Fibroblast of the aortic adventitia (primary cell): ENCODE measurements at places on chromosomes 5 and 9.

DNA sequence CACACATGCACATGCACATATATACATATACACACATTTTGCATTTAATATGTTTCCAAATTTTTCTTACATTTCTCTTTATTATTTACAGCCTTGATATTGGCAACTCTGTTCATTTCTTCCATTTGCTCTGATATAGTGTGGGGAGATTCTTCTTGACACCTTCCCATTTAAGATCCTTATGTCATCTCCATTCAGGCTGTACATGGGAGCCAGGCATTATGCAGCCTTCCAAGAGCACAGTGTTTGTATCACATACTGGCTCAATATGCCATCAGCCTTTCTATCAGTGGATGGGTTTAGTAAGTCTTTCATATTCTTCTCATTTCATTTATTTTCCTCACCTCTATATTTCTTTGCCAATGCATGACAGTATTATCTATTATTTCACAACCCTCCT lies 372.3 kb upstream of the FTMT start:
- no peak for DNase-seq

DNA sequence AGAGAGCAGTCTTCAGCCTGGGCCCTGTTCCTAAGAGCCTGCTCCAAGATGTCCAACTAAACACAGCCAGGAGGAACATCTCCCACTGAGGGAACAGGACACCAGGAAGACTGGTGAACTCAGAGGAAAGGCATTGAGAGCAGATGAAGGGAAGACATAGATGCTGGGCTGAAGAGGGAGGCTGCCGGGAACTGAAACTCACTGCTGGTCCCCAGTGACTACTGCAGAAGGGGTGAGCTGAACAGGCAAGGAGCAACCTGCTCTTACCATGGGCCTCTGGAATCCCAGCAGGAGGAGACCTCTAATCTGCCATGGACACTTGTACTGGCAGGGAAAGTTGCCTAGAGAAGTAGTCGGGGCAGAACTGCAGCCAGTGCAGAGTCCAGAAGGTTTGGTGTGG lies 95.7 kb downstream of the TRPM3 start:
- no peak for DNase-seq

GRCh38 chr9:138065287-138065686 lies 187.7 kb downstream of the CACNA1B start:
- DNase-seq = no peak

DNA sequence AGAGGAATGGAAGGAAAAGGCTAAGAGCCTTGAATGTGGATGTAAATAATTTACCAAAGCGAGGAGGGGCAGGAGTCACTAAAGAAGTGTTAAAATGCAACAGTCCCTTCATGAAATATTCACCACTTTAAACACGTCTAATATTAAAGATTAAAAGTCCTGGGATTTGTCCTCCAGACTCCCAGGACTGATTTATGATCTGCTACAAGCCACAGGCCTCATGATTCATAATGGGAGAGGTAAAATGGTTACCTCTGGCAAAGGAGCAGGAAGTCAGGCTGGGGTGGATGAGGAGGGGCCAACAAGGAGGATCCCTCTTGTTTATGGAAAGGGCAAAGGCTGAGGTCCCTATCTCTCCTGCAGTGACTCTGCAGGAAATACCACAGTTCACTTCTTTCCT lies 292.4 kb downstream of the TRIM32 start:
- no peak for DNase-seq

GRCh38 chr5:32812399-32812798 lies 101.3 kb downstream of the NPR3 start:
- DNase-seq = no peak

DNA sequence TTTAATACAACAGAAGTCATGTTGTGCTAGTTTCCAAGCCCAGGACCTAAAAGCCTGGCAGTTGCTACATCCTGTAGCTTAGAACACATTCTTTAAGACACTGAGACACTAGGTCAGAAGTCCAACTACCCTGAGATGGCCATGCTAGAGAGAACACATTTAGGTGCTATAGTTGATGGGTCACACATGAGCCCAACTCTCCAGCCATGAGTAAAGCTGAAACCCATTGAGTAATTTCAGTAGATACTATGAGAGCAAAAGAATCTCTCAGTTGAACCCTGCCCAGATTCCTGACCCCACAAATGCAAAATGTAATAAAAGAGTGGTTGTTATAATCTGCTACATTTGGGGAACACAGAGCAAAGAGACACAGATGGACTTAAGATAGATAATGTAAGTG lies 164.4 kb downstream of the SEMA5A start:
- no peak for DNase-seq

DNA sequence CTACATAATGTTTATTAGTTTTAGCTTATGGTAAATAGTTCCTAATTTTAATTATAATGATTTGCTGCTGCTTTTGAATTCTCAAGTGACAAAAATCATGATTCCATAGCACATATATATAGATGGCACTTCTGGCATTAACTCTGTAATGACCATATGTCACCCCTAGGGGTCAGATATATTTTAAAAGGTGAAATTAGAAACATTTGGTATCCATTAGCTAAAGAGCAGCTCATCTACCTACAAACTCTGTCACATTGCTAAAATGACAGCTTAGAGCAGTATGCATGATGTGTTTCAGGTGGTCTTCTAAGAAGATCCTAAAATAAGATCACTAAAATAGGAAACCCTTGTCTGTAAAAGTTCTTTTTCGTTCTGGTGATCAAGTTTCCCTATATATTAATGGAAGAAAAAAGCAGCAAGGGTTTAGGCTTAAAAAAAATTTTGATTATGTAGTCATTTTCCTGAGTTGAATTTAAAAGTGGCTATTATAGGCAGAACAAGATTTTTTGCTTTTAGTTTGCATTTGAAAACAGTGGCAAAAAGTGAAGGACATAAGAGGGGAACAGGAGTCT lies 157.7 kb upstream of the POU5F2 start:
- no peak for DNase-seq

- no peak for DNase-seq
Measured at GRCh38 chr5:158255609-158256008, 396.7 kb upstream of the CLINT1 start.

DNA sequence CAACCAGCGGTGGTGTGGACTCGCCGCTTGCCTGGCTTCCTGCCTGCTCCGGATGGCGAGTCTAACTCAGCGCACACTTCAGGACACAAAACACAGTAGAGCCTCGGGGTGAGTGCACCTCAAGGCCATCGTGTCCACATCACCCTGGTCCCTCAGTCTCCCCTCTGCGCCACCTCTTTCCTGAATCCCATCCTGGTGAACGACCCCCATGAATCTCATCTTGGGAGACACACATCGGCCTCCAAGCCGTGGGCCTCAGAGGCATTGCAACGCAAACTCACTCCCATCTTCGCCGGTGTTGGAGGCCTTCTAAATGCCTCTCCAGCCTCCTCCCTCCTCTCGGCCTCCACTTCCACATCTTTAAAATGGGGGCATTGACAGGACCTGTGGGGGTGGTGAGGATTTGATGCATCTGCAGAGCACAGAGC lies 124.3 kb downstream of the COL23A1 start:
- DNase-seq = no peak

DNA sequence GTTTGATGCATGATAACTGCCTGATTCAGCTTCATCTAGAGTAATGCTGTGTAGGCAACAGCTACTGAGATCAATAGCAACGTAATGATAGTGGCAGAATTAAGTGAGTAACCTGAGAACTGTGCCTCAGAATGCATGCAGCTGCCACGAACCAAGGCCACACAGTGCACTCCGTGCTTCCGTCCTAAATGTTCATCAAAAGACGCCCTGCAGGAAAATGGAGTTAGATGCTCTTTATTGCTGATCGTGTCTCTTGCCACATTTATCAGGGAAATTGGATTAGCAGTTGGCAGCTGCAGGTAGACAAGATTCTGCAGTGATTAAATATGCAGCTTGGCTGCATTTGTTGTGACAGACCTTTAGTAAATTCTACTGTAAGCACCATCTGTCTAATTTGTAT lies 107.7 kb upstream of the TLX3 start:
- no peak for DNase-seq

GRCh38 chr9:69894720-69895119 lies 74.1 kb downstream of the CFAP95 start:
- no peak for DNase-seq

DNA sequence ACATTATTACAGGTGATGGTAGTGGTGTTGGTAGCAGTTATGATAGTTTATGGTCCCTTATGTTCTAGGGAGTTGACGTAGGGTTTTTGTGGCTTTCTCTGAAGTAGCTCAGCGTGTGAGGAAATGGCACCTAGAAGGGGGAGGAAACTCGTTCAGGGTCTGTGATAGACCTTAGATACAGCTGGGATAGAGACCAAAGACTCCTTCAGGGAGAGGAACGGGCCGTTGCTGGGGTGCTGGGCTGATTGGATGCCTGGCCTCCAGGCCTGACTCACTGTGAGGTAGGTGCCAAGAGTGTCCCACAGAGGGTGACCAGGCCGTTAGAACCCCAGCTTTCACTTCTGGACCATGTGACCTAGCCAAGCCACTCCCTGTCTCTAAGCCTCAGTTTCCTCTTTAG lies 96.6 kb downstream of the DAB2IP start:
- DNase-seq = no peak

DNA sequence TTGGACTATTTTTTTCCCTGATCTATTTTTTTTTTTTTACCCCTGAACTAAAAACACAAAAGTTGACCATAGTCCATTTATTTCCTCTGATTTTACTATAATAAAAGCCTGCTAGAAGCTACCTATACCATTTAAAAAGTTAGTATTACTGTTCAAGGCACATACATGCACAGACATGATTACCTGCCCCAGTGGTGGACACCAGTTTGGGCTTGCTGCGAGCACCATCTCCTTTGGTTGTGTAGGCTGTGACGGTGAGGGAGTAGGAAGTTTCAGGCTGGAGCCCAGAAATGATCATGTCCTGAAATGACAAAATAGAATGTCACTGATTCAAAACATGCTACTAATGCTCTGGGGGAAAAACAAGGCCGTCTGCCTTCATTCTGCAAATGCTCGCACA lies 693.1 kb upstream of the DMAC1 start:
- DNase-seq = no peak

- no peak for DNase-seq
Measured at GRCh38 chr5:89401659-89402058, 518.7 kb upstream of the MEF2C start.

DNA sequence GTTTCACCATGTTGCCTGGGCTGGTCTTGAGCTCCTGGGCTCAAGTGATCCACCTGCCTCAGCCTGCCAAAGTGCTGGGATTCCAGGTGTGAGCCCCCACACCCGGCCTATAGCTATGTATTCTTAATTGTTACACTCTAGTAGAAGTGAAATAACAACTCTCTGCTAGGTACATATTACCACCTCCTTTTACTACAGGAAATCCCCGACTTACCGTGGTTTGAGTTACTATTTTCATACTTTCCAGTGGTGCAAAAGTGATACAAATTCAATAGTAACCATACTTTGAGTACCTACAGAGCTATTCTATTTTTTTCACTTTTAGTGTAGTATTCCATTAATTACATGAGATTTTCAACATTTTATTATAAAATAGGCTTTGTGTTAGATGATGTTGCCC lies 719 bp downstream of the ARL14EPL start:
- no peak for DNase-seq

DNA sequence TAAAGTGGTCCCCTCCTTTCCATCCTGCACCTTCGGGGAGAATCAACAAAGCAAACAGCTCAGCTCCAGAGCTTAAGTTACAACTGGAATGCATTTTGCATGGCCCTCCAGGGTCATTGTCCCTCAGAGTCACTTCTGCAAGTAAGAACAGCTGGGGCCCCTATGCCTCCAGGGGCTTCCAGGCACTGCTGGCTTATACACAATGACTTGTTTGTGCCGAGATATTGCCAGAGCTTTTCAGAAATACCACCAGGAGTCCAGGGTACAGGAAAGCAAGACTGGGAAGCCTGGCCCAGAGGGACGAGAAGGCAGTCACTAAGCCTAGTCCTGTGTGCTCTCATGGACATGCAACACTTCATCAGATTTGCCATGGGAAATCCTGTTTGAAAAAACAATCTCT lies 11.3 kb downstream of the FRMD3 start:
- DNase-seq = no peak

- DNase-seq = no peak
Measured at GRCh38 chr5:76974785-76975184, 21.9 kb downstream of the CRHBP start.

GRCh38 chr5:1412621-1413020 lies 32.6 kb downstream of the SLC6A3 start:
- no peak for DNase-seq

- DNase-seq = no peak
Measured at GRCh38 chr5:20660588-20660987, 672.6 kb upstream of the CDH18 start.

GRCh38 chr9:136644593-136645351 lies 17.9 kb upstream of the EGFL7 start:
- DNase-seq = no peak

DNA sequence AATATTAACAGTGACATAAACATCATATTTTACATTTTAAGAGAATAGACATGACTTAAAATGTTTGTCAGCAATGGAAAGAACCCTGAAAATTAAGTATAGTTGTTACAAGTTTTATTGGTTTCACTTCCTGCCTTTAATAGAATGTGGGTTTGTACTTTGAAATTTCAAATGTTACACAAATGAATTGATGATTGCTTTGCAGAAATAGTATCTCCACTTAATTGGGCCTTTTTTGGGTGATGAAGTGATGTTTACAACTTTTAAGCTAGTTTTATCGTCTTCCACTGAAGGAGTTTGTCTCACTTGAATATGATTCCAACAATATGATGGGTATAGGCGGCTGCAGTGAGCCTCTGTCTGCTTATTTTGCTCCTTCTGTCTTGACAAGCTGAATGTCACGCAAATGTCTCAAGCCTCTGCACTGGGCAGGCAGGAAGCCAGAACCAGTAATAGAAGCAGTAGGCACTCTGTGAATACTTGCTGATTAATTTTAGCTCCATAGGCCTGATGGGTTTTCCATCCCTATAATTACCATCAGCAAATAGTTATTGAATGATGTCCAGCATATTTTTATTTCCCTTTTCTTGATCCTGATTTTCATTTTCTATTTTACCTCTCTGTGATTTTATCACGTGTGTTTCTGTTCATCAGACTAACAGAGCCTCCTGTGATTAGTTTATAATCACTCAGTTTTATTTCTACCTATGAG lies 10.6 kb upstream of the NR3C1 start:
- no peak for DNase-seq

- no peak for DNase-seq
Measured at GRCh38 chr5:95283761-95284571, 928 bp downstream of the MCTP1 start.

DNA sequence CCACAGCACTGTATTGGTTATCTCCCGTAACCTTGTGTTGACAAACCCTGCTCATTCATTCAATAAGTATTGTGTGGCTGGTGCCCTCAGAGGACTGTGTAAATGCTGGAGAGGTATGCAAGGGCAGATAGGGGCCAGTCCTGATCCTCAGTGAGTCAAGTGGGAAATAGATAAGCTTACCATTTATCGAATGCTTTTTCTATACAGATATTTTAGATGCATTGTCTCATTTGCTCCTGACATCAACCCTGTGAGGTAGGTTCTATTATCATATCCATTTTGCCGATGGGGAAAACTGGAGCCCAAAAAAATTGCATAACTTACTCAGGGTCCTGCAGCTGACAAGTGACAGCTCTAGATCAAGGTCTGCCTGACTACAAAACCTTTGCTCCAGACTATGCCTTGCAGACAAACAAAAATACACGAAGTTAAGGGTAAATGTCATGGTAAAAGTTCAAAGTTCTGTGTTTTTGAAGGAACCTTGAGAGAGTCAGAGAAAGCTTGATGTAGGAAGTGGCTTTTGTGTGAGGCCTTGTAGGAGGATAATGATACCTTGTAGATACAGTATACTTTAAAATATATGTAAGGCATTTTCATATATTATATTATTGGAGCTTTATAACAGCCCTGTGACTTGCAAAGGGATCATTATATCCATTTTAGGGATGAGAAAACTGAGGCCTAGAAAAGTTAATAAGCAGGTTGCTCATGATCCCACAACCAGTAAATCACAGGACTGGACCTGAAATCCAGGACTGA lies 22.7 kb downstream of the CYFIP2 start:
- no peak for DNase-seq
